ENCODE measurements at places on chromosomes 5 and 9.
A peak's percentile ranks its signal among the peaks of the same experiment; 100 is the strongest.

GRCh38 chr5:171927345-171927941, 79.0 kb downstream of the FBXW11 start:
- no peak for DNase-seq

GRCh38 chr5:40334242-40334635, 345.5 kb upstream of the PTGER4 start:
- DNase-seq = no peak

DNA sequence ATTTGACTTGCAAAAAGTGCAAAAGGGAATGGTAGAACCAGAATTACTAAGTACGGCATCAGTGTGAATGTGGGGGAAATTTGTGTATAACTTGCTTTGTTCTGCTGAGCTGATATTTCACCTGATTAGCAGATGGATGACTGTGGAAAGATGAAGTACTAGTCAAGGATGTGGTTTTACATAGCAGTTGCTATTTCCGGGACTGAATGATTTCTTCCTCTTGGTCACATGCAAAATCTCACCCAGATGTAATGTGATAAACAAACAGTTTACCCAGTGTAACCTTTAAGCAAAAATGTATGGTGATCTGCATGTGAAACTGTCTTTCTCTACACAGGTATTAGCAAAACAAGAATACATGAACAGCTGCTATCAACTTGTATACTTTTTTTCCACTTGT, 46.1 kb downstream of the DCP2 start:
- DNase-seq = no peak

- peak; percentile 18 for DNase-seq
These were observed 789 bp downstream of the ACER2 start for GRCh38 chr9:19409401-19410194.

DNA sequence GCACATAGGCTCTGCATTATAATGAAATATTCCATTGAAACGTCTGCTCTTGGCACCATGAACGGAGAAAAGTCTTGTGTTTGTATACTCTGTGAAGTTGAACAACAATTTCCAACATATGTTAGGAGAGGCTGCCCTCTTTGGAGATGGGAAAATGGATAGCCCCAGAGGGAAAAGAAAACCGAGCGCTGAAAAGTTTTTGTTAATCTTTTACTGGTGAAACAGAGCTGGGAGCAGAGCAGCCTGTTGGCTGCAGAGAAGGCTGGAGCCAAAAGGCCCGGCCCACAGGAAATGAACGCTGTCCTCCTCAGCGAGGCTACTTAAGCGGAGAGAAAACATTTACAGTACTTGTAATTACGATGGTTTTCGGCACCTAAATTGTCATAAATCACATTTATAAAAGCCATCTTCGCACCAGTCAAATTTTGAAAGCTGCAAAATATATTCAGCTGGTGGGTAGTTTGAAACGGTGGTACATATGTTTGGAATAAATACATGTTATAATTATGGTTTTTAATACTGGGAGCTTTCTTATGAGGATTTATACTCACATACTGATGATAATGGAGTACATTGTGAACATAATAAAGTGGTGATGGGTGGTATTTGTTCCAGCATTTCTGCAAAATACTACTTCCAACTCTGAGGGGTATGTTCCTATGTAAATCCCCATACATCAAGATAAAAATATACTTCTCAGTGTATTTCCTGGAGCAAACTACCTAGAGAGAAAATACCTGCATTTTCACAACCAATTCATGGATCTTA, 129.6 kb upstream of the CNTLN start:
- no peak for DNase-seq

DNA sequence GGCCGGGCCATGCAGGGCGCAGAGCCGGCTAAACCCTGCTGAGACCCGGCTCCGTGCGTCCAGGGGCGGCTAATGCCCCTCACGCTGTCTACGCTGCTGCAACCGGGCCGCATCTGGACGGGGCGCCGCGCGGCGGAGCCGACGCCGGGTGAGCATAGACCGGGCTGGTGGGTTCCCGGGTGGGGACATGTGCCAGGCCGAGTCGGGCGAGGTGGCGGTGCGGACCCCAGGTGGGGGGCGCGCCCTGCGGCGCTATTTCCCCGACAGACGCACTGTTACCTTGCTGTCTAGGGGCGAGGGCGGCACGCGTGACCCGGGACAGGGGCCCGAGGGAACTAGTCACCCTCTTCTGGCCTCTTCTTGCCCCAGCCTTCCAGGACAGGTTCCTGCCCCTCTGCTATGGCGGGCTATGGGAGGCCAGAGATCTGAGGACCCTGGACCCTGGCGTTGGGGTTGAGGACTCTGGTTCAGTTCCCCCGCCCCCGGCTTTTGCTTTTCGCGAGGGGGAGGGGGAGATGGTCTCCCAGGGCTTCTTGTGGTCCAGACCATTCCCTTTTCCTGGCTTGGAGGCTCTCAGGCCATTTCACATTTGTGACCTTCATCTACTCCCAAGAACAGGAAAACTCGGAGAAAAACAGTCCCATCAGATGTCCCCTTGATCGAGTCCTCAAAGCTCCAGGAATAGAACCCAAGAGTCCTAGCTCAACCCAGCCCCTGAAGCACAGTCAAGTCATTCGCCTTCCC, 536 bp downstream of the SLC27A4 start:
- DNase-seq = no peak

DNA sequence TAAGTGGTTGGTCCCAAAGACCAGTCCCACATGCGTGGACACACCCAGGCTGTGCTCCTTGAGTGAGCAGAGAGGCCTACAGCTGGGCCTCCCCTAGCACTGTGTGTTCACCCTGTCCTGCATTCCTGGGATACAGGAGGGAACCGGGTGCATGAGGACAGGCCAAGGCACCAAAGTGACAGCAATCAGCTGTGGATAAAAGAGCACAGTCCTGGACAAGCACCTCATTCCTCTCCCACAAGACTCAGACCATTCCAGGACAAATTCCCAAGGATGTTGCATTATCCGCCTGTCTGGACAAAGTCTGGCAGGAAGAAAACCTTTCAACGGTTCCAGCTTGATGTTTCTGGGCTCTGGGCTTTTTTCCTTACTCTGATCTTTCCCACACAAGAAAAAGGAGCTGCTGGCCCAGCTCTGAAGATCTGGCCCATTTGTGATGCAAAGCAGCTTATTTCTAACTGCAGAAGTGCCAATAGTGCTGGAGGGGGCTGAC, 273.2 kb downstream of the ENC1 start:
- DNase-seq = no peak

DNA sequence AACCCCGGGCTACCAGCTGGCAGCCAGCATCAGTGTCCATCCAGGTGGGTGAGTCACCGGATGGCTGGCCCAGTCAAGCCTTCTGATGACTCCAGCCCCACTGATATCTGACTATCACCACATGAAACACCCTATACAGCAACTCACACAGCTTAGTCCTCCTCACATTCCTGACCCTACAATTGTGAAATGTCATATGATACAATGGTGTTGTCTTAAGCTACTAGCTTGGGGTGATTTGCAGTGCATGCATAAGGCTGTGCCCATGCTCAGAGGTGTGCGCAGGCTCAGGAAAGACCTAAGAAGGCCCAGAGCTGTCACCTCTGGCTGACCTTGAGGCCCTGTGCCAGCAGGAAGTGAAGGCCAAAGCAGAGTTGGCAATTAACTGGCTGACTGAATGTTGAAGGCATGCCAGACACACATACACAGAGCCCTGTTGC, 21.5 kb upstream of the SEMA4D start:
- no peak for DNase-seq

DNA sequence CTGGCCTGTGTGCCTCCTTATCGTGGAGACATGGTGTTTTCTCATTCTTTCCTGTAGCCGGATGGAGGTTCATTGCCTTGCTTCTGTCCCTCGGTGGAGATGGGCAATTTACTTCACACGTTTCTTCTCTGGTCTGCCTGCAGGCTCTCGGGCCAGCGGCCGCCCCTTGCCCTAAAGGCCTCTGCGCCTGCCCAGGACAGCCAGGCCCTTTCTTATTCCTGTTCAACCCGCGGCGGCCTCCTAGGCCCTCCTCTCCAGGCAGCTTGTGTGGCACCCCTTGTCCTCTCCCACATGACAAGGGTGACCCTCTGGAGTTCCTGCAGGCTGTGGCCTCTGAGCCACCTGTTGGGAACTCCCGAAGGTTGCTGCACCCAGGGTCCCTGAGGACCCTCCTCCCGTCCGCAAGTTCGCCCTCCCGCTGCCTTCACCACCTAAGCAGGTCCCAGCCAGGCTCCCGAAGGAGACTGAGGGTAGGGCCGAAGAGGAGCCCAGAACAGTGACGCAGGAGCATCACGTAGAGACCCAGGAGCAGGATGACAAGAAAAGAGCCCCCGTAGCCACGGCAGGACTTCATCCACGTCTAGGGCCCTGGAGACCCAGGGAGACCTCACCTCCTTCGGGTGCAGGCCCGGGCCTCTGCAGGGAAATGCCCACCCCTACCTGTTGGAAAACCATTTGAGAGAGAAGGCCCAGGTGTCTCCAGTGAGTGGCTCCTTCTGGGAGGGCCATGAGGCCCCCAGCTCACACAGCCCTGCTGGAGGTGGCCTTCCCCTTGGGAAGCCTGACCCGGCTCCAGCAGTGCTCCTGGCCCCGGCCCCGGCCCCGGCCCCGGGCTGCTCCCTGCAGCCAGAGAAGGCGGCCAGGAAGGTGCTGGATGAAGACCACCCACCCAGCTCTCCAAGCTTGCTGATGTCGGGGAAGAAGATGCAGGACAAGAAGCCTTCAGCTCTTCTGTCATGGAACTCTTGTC, 291.4 kb downstream of the TLE4 start:
- no peak for DNase-seq

GRCh38 chr9:121771851-121772599, 120.6 kb downstream of the DAB2IP start:
- DNase-seq = no peak

DNA sequence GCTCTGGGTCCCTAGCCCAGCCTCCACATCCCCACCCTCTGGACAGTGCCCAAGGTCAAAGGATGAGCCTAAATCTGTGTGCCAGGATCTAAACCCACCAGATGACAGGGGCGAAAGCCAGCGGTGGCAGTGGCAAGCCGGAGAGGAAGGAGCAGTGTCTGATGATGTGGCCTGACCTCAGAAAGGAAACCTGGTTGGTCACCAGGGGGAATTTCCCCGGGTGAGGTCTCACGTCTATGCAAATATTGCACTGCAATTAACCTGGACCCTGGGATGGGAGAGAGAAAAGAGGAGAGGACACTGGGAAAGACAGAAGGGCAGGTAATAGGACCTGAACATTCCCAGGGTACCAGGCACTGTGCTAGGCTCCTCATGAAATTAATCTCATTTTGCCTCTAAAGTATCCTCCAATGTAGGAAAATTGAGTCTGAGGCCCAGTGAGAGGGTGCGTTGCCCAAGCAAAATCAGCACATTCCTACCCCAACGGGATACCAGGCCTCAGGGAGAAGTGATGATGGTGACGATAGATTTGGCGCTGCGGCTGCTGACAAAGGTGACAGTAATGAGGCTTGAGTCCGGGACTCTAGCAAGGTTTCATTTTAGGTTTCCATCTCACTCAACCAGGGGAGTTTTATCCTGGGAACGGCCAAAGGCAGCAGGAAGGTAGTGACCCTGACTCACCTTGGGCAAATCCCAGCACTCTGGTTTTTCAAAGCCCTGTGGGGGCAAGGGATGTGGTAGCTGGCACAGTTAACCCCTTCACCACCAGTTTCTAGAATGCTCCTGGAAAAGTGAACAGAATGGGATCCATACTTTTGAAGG, 13.4 kb upstream of the TNIP1 start:
- DNase-seq = no peak

- peak; percentile 4 for DNase-seq
These were observed 128.1 kb downstream of the STARD4 start for GRCh38 chr5:111384220-111384619.

- no peak for DNase-seq
These were observed 12.6 kb downstream of the NR2F1 start for GRCh38 chr5:93595420-93596147.

All from stimulated activated naive CD4-positive, alpha-beta T cell (primary cell).